Esophagus muscularis mucosa (tissue), 4 donors: ENCODE measurements at places on chromosomes 3 and 15.

DNA sequence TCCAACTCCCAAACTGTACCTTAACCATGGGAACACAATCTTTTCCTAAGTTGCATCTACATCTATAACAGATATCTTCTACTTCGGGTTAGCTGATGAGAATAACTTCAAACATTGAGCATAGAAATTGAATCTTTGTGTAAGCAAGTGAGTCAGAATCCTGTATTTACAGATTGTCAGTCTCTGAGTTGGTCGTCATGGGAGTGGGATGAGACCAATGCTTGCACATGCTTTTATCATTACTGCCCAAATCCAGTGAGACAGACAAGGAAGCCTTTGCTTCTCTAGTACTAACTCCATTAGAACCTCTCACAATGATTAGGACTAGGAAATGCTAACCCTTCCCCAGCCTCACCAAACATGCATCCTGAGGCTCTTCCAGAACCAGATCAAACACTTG lies 587.1 kb upstream of the ZNF717 start:
- no peak for DNase-seq

GRCh38 chr3:116815831-116816588 lies 106.4 kb downstream of the TUSC7 start:
- DNase-seq, result no peak

DNA sequence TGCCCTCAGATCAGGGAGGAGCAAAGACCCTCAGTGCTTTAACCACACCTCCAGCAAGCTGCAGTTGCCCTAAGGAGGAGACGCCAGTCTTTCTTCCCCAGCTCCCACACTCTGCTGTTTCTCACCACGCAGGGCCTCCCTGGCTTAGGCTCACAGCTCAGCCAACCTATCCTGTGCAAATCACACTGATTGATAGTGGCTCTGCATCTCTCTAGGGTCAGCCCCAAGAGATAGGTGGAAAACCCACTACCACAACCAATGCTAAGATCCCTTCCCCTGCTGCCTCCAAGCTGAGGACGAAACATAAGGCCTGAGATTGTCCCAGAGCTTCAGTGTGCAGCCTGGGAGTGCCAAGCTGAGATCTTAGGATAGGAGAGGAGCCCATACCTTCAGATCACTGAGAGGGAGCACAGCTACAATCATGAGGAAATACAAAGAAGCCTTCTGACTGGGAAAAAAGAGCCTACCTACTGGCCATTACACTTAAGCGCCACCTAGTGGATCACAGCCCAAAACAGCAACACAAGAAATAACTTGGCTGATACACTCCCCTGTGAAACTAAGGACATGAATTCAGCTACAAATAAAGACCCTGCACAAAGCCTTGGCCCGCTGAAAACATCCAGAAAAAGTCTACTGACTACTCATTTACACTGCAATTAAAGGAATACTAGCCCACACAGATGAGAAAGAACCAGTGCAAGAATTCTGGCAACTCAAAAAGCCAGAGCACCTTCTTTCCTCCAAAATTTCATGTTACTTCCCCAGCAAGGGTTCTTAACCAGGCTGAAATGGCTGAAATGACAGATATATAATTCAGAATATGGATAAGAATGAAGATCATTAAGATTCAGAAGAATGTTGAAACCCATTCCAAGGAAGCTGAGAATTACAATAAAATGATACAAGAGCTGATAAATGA lies 271.5 kb upstream of the DCBLD2 start:
- no peak for DNase-seq

DNA sequence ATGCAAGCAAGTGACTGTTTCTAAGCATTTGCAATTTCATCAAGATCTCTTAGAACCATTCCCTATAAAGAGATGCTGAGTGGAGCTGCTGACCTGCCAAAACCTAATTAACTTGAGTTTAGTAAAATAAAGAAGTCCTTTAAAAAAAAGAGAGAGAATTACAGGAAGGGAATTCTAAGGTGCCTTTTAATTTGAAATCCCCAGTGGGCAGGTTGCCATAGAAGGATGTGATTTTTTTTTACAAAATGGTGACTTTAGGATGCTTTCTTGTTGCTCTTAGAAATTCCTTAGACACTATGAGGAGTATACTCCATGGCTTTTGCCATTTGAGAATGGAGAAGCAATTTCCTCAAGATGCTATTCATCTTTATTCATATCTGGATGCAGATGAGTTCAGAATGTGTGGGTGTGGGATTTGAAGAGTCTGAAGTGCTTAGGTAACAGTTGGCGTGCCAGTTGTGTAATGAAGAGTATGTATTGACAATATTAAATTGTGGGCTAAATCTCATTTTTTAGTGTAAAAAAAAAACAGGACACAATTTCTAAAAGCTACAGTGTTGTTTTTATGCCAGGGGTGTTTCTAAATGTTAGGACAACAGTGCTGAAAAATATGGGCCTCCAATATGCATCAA lies 13.6 kb downstream of the LRRC3B start:
- no peak for DNase-seq
